ENCODE measurements at places on chromosomes 11 and 22. TPM values are rescaled to one million over a fixed set of nuclear protein-coding genes. Genes with fewer than 3 reads are reported as not detected.

NCAM1 gene
- 11.4 TPM for total RNA-seq

RTCB gene
- 90.2 TPM for total RNA-seq

SLC25A45 gene
- 0.65 TPM for total RNA-seq

MAJIN gene
- not detected for total RNA-seq

TYR gene
- total RNA-seq: not detected

MS4A4E gene
- not detected for total RNA-seq

FAM227A gene
- 0.48 TPM for total RNA-seq

TUB gene
- total RNA-seq: 1.7 TPM

ASPHD2 gene
- 5.5 TPM for total RNA-seq

SPDYC gene
- not detected for total RNA-seq

ST14 gene
- total RNA-seq: 0.32 TPM

ANKK1 gene
- not detected for total RNA-seq

DDT gene
- 135 TPM for total RNA-seq

MIF gene
- total RNA-seq: 871 TPM

IL17REL gene
- total RNA-seq: not detected

MMP7 gene
- not detected for total RNA-seq

TSG101 gene
- 85.3 TPM for total RNA-seq

RFPL3 gene
- total RNA-seq: not detected

ART1 gene
- total RNA-seq: not detected

VPREB1 gene
- total RNA-seq: not detected

MS4A2 gene
- total RNA-seq: not detected

MEI1 gene
- not detected for total RNA-seq

SH3BP1 gene
- total RNA-seq: 25.3 TPM

MADD gene
- 33.1 TPM for total RNA-seq

KDM4E gene
- not detected for total RNA-seq

PDHX gene
- total RNA-seq: 28.8 TPM

OR5P2 gene
- total RNA-seq: not detected

NRGN gene
- 9.6 TPM for total RNA-seq

RAB3IL1 gene
- total RNA-seq: 0.26 TPM

OR5B21 gene
- total RNA-seq: not detected

PGA5 gene
- total RNA-seq: not detected

FUT4 gene
- 7.8 TPM for total RNA-seq

Data from epithelial cell of alveolus of lung (primary cell).